Activated naive CD8-positive, alpha-beta T cell treated with anti-CD3 and anti-CD28 coated beads, Interleukin-2, amount 50 U/mL, for 24 hours (primary cell): ENCODE measurements at places on chromosomes 11 and 22.

GRCh38 chr11:69576069-69576782 lies 64.7 kb upstream of the CCND1 start:
- DNase-seq, result no peak
- H3K27me3 ChIP-seq, result peaks cover 32% of the 10 kb centered on the region
- no peaks in the 10 kb centered on the region for H3K4me1 ChIP-seq
- no peaks in the 10 kb centered on the region for H3K36me3 ChIP-seq

DNA sequence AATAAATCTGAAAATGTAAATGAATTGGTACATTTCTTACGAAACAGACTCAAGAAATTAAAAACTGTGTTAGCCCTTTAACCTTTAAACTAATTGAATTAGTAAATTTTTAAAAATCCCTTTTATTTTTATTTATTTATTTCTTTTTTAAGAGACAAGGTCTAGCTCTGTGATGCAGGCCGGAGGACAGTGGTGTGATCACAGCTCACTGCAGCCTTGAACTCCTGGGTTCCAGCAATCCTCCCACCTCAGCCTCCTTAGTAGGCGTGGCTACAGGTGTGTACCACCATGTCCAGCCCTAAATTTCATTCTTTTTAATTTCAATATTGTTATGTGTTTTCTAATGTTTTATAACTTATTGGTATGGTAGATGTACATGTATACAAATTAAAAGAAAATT lies 72.6 kb downstream of the MYEOV start:
- no peaks in the 10 kb centered on the region for H3K4me1 ChIP-seq
- peaks cover 4% of the 10 kb centered on the region for H3K27me3 ChIP-seq
- no peaks in the 10 kb centered on the region for H3K36me3 ChIP-seq
- no peak overlapping the region for H3K4me3 ChIP-seq
- DNase-seq, result no peak
- H3K27ac ChIP-seq, result no peak overlapping the region

DNA sequence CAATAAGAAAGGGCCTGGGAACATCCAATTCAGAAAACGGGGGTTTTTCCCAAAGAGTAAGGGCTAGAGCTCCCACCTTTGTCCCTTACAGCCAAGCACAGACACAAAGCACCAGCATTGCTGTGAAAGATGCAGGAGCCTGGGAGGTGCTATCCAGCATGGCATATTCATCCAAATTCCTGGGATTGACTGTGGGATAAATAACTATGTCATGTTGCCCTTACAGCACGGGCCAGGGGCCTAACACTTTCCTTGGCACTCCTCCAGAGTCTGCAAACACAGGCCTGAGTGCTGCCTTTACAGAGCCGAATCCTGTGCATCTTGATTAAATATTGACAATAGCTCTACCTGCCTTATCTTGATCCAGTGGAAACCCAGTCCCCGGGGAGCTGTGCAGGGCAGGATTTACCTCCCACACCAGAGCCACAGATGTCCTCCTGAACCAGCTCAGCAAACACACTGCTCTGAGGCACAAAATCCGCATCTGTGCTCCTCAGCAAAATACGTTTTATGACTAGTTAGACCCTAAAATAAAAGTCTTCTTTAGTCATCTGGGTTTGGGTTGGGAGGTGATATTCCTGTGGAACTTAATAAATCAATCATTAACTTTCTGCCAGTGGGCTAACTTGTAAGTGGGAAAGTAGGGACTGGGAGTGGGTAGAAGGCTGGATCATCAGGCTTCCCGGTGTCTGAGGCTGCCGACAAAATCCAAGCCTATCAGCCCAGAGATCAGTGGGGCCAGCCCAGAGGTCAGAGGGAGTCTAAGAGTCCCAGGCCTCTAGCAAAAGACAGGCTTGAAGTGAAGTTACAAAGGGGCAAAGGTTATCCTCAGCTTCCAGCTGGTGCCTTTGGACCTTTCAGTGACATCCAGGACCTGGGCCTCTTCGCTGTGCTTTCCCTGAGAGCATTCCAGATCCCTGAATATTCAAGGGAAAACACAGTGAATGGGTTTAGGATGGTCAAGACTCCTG lies 36.5 kb downstream of the POU2AF3 start:
- H3K27me3 ChIP-seq, result no peaks in the 10 kb centered on the region
- H3K4me3 ChIP-seq, result no peak overlapping the region
- no peak overlapping the region for H3K27ac ChIP-seq

GRCh38 chr11:8097062-8097461 lies 16.1 kb downstream of the TUB start:
- no peak overlapping the region for H3K4me3 ChIP-seq
- H3K27me3 ChIP-seq, result no peaks in the 10 kb centered on the region
- no peak overlapping the region for H3K27ac ChIP-seq
- DNase-seq, result no peak
- no peaks in the 10 kb centered on the region for H3K36me3 ChIP-seq

DNA sequence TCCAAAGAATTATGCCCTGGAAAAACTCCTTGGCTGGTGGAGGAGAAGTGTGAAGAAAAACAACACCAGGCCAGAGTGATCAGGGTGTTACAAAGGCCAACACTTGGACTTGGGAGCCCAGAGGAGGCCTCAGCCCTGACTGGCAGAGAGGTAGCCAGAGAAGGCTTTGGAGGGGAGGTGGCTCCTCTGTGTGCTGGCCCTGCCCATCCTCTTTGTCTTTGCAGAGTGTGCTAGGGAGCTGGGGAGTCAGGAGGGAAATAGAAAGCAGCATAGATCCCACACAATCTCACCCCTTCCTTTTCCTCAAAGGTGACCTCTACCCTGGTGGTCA lies 12.0 kb upstream of the P2RY6 start:
- DNase-seq, result no peak
- no peak overlapping the region for H3K27ac ChIP-seq
- no peaks in the 10 kb centered on the region for H3K36me3 ChIP-seq
- no peak overlapping the region for H3K4me3 ChIP-seq

- H3K36me3 ChIP-seq, result no peaks in the 10 kb centered on the region
- no peak for DNase-seq
- H3K4me1 ChIP-seq, result peaks cover 8% of the 10 kb centered on the region
- no peak overlapping the region for H3K27ac ChIP-seq
- H3K27me3 ChIP-seq, result no peaks in the 10 kb centered on the region
- no peak overlapping the region for H3K4me3 ChIP-seq
Observed at GRCh38 chr11:134097166-134097565, 28.3 kb downstream of the JAM3 start.

DNA sequence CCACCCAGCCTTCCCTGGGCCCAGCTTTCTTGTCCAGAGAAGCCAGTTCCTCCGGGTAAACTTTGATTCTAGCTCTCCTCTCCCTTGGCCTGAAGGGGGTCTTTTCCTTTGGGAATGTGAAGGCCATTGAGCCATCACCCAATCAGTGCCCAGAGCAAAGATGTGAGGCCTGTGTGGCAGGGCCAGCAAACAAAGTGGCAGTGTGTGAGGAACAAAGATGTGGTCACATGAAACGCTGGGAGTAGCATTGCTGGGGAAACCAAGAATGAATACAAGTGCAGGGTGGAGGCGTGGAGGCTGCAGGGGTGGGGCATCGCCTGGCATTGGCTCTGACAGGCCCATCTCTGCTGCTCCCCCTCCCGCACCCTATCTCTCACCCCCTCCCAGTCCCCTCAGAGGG lies 91.9 kb upstream of the BID start:
- DNase-seq, result no peak
- peaks cover 15% of the 10 kb centered on the region for H3K36me3 ChIP-seq
- H3K4me1 ChIP-seq, result peaks cover 5% of the 10 kb centered on the region
- no peaks in the 10 kb centered on the region for H3K27me3 ChIP-seq
- no peak overlapping the region for H3K4me3 ChIP-seq

DNA sequence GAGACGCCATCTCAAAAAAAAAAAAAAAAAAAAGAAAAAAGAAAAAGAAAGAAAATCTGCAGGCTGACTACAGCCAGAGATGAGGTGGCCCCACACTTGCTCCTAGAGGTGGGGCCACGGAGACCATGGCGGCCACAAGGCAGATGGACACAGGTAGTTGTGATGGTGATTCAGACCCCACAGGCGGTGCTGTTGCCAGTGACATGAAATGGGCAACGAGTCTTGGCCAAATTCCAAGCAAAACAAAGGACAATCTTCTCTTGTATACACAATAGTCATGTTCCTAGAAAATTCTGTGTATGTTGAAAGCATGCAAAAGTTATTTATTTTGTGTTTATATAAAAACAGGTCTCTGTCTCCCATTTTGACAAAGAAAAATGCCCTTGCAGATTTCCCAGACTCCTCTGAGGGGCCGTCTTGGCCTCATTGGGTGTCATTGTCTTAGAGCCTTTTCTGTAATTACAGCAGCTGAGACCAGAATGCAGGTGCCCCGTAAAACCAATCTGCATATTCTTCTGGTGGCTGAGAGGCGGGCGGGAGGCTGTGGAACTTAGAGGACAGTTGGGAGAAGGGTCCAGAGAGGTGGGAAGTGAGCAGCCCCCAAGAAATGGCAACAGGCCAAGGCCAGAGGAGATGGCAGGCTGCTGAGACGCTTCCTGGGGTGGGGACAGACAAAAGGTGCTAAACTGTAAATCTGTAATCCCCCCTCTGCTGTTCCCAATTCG lies 22.5 kb upstream of the DAGLA start:
- peaks cover 23% of the 10 kb centered on the region for H3K27me3 ChIP-seq
- H3K4me3 ChIP-seq, result no peak overlapping the region
- DNase-seq, result no peak
- H3K36me3 ChIP-seq, result no peaks in the 10 kb centered on the region
- H3K27ac ChIP-seq, result no peak overlapping the region

- peaks cover 7% of the 10 kb centered on the region for H3K4me1 ChIP-seq
- no peak for DNase-seq
- peaks cover 10% of the 10 kb centered on the region for H3K36me3 ChIP-seq
- H3K27ac ChIP-seq, result no peak overlapping the region
Observed at GRCh38 chr11:70301721-70302418, 31.4 kb downstream of the PPFIA1 start.

DNA sequence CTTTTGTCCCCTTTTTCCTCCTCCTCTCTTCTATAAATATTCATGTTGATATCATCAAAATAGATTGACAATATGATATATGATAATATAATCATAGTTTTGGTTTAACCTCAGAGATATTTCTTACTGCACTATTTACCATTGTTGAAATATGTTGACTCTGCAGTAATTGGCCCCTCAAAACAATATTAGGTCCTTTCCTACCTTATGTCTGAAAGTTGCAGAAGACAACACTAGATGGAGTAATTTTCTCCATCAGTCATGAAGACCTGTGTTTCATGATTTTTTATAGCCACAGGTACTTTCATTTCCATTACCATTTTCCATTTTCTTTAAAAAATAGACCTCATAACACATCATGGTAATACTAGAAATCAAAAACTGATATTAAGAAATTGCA lies 284.4 kb downstream of the LUZP2 start:
- no peak overlapping the region for H3K4me3 ChIP-seq
- no peaks in the 10 kb centered on the region for H3K36me3 ChIP-seq
- DNase-seq, result no peak
- H3K27ac ChIP-seq, result no peak overlapping the region

- H3K4me1 ChIP-seq, result peaks cover 64% of the 10 kb centered on the region
- H3K36me3 ChIP-seq, result peaks cover 12% of the 10 kb centered on the region
- no peaks in the 10 kb centered on the region for H3K27me3 ChIP-seq
- H3K4me3 ChIP-seq, result peak overlapping the region; percentile 83
- H3K27ac ChIP-seq, result peak overlapping the region; percentile 76
Observed at GRCh38 chr22:23180893-23181720, 798 bp downstream of the BCR start.

DNA sequence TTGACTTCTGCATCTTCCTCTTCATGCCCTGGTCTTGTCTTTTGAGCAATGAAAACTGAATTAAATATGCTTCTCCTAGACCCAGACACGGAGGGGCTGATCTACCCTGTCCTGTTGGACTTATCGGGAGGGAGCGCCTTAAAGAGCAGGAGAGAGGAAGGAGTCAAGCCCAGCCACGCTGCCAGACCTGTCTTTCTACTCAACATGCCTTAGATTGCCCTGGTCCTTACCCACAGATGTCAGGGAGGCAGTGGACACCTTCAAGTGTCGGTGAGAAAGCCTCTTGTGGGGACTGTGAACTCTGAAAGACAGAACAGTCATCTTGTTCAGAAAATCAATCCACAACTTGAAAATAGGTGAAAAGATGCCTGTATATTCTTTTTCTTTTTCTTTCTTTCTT lies 61.8 kb downstream of the IRAG1 start:
- no peak for DNase-seq
- H3K36me3 ChIP-seq, result no peaks in the 10 kb centered on the region
- H3K4me1 ChIP-seq, result peaks cover 14% of the 10 kb centered on the region
- H3K4me3 ChIP-seq, result no peak overlapping the region

GRCh38 chr11:45752106-45752505 lies 52.8 kb upstream of the SLC35C1 start:
- H3K4me1 ChIP-seq, result no peaks in the 10 kb centered on the region
- H3K36me3 ChIP-seq, result no peaks in the 10 kb centered on the region
- peaks cover 15% of the 10 kb centered on the region for H3K27me3 ChIP-seq
- H3K27ac ChIP-seq, result no peak overlapping the region
- no peak for DNase-seq

GRCh38 chr11:44229098-44229497 lies 80.8 kb downstream of the ALX4 start:
- H3K27ac ChIP-seq, result no peak overlapping the region

- no peaks in the 10 kb centered on the region for H3K36me3 ChIP-seq
- H3K4me3 ChIP-seq, result no peak overlapping the region
- H3K27ac ChIP-seq, result no peak overlapping the region
- H3K4me1 ChIP-seq, result no peaks in the 10 kb centered on the region
- DNase-seq, result no peak
Observed at GRCh38 chr11:31641477-31642062, 132.0 kb downstream of the ELP4 start.

DNA sequence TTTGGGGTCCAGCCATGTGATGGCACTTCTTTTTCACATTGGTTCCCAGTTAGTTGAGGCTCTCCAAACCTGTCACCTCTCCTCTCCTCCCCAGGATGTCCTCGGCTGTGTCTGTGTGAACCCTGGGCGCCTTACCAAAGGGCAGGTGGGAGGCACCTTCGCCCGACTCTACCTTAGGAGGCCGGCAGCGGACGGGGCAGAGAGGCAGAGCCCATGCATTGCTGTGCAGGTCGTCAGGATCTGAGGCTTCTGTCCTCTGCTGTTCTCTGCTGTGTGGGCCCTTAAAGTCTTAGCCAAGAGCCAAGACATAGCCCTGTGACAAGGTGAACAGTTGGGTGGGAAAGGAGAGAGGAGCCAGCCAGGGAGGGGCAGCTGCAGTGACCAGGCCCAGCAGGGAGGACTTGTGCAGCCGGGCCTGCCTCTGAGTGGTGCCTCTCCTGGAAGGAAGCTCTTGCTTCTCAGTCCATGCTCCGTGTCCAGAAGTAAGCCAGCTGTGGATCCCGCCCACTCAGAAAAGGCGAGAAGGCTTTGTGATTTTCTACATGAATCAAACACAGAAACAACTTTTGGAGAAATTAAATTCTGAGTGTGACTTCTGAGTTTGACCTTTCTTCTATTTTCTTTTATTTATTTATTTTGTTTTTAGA lies 17.5 kb upstream of the CDC42EP2 start:
- H3K27me3 ChIP-seq, result no peaks in the 10 kb centered on the region
- H3K4me3 ChIP-seq, result no peak overlapping the region
- H3K36me3 ChIP-seq, result peaks cover 34% of the 10 kb centered on the region
- H3K27ac ChIP-seq, result no peak overlapping the region
- DNase-seq, result no peak
- no peaks in the 10 kb centered on the region for H3K4me1 ChIP-seq
